ENCODE measurements at places on chromosomes 7 and 10. TPM values are rescaled to one million over a fixed set of nuclear protein-coding genes. Genes with fewer than 3 reads are reported as not detected.

Gene RBP3
- total RNA-seq = not detected

Gene MNX1
- total RNA-seq = 4.6 TPM

Gene HACD1
- total RNA-seq = 57.0 TPM

Gene ZNF503
- total RNA-seq = 8.8 TPM

Gene MKX
- not detected for total RNA-seq

Gene CWF19L1
- total RNA-seq = 24.1 TPM

Gene HMX3
- 0.08 TPM for total RNA-seq

Gene TAS2R41
- total RNA-seq = not detected

Gene RARRES2
- not detected for total RNA-seq

Gene MACC1
- not detected for total RNA-seq

Gene OR2AE1
- total RNA-seq = not detected

Gene SEMA3E
- 1.8 TPM for total RNA-seq

Gene CLRN3
- not detected for total RNA-seq

Gene UTF1
- not detected for total RNA-seq

Gene OPN4
- total RNA-seq = not detected

Gene SPDYE2B
- total RNA-seq = not detected

Gene NSUN5
- total RNA-seq = 71.2 TPM

Gene ZNF92
- total RNA-seq = 4.6 TPM

Gene TRPV5
- total RNA-seq = not detected

Gene NPSR1
- total RNA-seq = not detected

Gene INMT
- total RNA-seq = 0.03 TPM

Gene CDK1
- 83.7 TPM for total RNA-seq

Gene ANKRD61
- 0.72 TPM for total RNA-seq

Gene DYDC2
- 0.09 TPM for total RNA-seq

Gene PALD1
- 5.9 TPM for total RNA-seq

Gene IFIT5
- 8.9 TPM for total RNA-seq

Gene C10orf143
- total RNA-seq = 0.86 TPM

Gene CNPY1
- not detected for total RNA-seq

Gene HOXA2
- 0.85 TPM for total RNA-seq

Gene ARHGEF5
- total RNA-seq = 3.0 TPM

Data from A549 treated with AZD2906 at 1 μM for 4 hours (cell line).